BJ (cell line): ENCODE measurements at places on chromosomes 7 and 10. TPM values are rescaled to one million over a fixed set of nuclear protein-coding genes. Genes with fewer than 3 reads are reported as not detected.

DNA sequence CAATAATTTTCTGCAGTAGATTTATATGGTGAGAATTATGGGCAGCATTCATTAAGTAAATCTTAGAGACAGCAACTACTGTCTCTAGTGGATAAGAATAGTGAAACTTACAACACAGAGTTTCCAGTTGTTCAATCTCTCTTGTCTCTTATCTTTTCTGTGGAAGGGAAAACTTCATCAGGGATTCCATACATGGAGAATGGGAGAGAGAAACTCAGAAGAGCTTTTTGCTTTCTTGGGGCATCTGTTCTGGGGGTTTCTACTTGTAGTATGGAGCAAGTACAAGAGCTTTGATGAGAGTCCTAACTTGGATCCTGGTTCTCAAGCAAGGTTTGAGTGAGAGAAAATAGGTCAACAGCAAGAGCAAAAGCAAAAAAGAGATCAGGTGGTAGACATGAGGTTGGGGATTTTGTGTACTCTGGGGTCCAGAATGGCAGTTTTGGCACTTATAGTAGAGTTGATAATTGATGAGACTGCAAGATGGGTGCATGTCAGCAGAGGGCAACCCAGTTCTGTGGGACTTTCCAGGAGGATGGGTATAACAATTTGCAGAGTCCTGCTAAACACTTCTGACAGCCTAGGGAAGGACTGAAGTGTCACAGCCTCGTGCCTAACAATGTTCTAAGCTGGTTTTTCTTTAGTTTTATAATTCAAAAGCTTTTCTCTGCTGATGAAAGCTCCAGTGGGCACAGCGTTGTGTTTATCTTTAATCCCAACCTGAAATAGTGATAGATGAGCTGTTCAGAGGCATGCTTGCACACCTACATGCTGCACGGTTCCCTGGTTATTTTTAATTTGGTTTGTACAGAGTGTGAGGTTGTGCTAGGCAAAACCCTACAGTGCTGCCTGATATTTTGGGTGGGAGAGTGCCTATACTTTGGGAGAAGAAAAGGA lies 32.0 kb upstream of the STRIP2 start:
- no peak for DNase-seq

GRCh38 chr7:44606341-44607140 lies at the start of gene OGDH:
OGDH (plus strand) TSS chr7:44606627; CDS start chr7:44624344, 17,717 bp downstream.
- DNase-seq = peak; percentile 89

The BHLHA15 gene
- polyA plus RNA-seq = not detected in 2 replicates

DNA sequence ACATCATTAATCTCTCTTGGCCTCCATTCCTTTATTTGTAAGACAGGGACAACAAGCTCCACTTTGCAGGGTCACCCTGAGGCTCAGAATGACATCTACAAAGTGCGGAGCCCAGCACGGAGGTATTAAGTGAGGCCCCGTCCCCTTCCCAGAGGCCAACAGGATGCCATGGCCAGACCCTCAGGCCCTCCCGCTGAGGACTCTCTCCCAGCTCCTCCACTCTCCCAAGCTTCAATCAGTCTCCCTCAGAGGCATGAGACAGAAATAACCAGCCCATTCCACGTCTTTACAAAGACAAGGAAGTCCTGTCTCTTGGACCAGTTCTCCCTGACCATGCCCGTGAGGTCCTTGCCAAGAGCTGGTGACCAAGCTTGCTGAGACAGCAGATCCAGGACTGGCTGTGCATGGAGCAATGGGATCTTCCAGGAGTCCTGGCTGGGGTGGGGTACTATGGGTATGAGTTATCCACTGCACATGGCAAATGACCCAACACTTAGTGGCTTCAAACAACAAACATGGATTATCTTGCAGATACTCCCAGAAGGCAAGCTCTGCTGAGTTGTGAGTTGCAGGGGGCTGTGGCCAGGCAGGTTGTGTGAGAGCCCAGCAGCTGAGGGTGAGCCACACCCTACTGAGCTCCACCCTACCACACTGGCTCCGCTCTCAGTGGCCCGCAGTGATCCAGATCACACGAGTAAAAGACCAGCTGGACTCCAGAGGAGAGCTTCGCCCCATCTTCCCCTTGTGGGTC lies 4.3 kb upstream of the PPIF start:
- DNase-seq = no peak

DNA sequence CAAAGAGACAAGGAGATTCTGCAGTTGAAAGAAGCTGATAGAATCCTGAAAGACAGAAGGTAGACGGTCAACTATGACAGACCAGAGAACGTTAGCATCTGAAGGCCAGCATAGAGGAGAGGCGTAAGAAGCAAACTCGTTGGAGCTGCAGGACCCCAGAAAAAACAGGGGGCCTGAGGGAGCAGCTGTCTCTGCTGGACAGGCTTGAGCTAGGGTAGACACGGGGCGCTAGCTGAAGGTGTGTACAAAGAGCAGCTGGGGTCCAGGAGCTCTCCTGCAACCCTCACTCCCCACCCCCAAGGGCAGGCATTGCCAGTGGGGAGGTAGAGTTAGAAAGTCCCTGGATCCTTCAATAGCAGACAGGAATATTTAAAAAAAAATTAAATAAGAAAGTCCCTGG lies 14.6 kb upstream of the GDI2 start:
- no peak for DNase-seq

The MACROH2A2 gene
- polyA plus RNA-seq = 2.7 TPM in 2 replicates

The GNAI1 gene
- 19.4 and 51.6 TPM in 2 replicates for polyA plus RNA-seq

The FGFR2 gene
- polyA plus RNA-seq = 0.18 and 0.26 TPM in 2 replicates

DNA sequence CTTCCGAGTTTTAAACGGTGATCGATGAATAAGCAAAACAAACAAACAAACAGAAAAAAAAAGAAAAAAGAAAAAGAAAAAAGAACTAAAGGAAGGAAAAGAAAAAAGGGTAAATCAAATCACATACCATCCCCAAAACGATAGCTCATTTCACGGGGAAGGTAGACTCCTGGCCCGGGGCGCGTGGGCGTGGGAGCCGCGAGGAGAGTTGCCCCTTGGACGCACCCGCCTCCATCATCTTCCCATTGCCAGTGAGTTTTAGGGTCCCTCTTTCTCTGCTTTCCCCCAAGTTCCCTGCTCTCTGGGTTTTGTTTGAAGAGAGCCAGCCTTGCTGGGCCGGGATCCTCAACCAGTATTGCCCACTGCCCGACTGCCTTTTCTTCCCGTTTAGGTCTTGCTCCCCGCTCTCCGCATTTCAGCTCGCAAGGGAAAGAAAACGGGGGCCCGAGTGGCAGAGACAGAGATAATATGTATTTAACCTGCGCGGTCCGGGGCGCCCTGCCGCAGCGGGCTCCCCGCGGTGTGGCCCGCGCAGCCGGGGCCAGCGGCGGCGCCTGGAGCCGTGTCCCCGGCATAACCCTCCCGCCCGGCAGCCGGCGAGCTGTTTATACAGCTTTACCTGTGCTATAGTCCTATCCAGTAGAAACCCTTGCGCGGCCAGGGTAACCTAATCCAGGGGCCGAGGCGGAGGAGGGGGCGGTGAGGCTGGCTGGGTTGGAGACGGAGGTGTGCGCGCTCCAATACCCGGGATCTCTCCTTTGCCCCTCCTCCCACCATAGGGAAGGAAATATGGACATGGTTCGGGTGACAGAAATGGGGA lies 5.2 kb upstream of the GATA3 start:
- no peak for DNase-seq

DNA sequence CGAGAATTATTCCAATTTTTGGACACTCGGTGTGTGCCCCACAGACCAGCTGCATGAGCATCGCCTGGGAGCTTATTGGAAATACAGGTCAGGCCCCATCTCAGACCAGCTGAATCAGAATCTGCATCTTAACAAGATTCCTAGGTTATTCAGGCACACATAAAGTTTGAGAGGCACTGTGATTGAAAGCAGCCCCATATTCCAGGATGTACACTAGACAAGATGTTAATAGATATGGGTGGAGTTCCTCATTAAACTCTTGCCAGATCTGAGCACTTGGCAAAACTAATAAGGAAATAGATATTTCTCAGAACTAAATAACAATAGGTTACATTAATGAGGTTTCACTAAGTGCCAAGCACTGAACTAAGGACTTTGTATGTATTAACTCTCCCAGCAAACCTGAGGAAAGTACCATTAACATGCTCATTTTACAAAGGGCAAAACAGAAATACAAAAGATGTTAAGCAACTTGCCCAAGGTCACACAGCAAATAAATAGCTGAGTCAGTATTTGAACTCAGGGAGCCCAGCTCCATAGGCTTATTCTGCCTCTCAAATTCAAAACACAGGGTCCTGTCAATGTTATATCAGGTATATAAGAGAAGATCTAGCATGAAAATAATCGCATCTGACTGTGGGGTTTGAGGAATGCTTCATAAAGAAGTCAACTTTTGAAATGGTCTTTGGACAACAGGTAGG lies 29.9 kb downstream of the PPP1R3C start:
- no peak for DNase-seq

GRCh38 chr10:87733081-87733480 lies 73.4 kb downstream of the PAPSS2 start:
- DNase-seq = no peak

The BTRC gene
- polyA plus RNA-seq = 9.1 and 15.1 TPM in 2 replicates

GRCh38 chr10:74926791-74927585 lies 100.6 kb downstream of the KAT6B start:
- DNase-seq = no peak

DNA sequence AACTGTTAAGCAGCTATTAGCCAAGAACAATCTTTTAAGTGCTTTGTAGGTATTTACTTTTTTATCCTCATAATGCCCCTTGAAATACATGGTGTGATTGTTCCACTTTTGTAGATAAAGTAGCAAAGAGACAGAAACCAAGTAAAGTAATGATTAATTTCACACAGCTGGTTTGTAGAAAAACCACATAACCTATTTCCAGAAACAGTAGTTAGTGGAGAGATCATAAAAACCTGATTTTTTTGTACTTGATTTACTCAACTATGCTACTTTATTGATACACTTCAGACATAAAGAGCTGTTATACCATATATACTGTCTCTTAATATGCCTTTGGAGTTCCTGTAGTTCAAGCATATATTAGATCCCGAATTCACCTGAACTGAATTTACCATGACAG lies 118.4 kb downstream of the SEMA3A start:
- DNase-seq = no peak

DNA sequence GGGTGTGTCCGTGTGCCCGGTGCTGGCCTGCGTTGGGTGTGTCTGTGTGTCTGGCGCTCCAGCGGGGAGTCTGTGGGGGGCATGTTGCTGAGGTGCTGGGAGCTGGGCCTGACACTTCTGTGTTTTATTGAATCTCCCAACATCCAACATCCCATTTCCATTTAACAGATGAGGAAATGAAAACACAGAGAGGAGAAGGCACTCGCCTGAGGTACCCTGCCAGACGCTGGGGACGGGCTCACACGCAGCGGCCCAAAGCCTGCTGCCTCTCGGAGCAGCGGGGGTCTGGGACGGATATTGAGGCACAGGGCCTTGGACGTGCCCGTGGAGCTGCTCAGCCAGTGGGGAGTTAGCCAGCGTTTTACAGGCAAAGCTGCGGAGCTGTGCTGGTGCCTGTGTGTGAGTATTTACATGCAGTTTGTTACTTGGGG lies 133.9 kb downstream of the DNAJB6 start:
- DNase-seq = no peak

DNA sequence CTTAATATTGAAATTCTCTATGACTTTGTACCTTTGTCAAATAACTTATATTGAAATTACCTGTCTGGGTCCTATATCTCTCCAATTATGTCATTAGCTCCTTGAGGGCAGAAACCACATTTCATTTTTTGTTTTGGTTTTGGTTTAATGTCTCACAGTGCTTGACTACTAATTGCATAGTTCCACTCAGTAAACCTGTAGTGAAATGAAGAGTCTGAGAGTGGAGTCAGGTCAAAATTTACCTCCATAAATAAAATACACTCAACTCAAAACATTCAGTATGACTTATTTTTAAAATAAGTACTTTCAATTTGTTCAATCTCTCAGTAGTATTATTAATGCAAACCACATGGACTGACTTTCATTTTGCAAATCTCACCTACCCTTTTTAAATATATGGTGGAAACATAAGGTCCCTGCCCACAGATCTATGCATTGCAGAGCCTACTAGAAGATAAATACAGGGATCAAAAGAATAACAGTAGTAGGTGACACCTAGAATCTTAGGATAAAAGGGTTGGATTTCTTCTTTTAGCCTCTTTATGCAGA lies 32.5 kb downstream of the PDE1C start:
- no peak for DNase-seq

DNA sequence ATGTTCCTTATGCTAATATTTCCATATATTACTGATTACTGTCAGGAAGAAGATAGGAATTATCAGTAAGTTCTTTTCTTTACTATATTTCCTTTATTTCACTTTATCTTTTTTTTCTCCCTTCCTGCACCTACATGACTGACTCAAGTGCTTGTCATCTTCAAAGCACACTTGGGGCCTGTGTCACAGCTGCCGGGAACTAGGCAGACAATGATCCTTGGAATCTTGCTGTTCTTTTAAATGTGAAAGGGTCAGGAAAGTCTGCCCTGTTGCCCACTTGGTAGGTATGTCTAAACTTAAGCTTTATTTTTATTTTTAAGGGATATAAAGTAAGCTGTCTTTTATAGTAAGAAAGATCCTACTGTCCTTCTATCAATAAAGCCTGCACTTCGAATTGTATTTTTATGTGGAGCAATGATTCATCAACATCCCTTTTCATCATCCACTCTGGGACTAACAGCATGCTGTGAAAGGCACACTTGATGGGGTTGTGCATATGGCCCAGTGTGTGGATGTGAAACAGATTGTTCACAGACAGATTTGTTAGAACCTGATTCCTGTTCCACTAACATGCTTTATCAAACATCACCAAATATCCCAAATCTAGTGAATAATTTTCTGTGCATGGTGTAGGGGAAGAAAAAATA lies 556.9 kb downstream of the DNAJB9 start:
- DNase-seq = no peak

GRCh38 chr10:116274064-116274904 lies 1.3 kb upstream of the GFRA1 start:
- no peak for DNase-seq

GRCh38 chr7:92655346-92655884 lies 65.2 kb upstream of the FAM133B start:
- DNase-seq = no peak

DNA sequence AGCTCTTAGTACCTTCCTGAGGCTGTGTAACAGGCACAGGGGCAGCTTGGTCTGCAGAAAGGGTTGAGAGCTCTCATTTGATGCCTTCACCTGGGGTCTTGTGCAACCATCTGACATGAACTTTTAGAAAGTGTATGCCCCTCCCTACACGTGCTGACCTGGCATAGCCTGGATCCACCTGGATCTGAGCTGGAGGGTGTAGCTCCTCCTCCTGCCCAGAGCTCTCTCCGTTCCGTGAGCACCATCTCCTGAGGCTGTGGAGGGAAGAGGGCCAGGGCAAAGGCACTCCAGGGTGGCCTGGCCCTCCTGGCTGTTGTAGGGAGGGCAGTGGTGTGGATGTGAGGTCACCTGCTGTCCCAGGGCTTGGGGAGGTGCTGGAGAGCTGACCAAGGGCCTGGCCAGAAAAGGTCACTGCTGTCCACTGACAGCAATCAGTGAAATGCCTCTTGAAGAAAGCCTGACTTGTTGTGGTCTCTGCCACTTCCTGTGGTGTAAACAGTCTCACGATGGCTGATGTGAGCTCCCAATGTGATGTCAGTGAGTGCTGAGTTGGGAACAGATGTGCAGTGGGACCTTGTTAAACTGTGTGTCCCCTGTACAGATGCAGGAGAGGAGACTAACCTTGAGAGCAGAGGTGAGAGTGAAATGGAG lies 23.0 kb downstream of the AMZ1 start:
- DNase-seq = no peak
